ENCODE measurements at places on chromosomes 1 and 21.

DNA sequence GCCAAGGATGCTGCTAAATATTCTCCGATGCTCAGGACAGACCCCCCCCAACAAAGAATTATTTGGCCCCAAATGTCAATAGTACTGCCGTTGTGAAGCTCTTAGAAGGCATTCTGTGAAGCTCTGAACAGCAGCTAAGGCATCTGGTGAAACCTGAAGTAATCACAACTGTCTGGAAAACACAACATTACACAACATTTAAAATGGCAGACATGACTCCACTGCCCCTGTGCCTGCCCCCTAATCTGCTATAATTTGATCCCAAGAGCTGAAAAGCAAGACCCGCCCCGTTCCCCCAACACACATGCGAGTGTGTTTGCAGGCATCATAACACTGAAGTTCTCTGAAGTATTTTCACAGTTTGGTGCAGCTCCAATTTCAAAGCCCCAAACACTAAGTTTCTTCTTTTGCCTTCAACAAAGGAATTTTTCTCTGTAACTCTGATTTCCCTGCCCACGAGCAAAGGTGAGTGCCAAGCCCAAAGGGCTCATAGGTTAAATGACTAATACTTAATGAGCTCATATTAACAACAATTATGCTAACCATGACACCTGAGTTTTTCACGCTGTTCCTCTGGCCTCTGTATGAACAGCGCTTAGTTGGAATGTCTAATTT, 129.2 kb downstream of the CLIC6 start:
- no peak for DNase-seq

DNA sequence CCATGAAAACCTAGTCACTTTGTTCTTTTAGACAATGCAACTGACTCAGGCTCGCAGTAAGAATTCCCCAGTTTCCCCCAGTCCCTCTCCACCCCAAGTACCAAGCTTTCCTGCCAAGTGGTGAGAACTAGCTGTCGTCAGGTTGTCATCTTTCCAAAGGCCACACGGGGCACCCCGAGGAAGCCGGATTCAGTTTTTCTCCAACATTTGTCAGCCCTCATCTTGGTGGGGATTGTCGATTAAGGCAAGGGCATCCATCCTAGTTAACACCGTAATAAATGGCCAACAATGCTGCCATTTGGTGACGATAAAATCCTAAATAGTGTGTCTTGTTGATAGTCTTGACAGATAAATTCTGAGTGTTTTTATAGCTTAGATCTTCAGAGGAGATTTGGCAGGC, 55.9 kb upstream of the PROX1 start:
- no peak for DNase-seq

GRCh38 chr1:202038688-202039346, 28.4 kb downstream of the ELF3 start:
- DNase-seq: no peak

- DNase-seq: no peak
Observed at GRCh38 chr1:159653201-159653600, 61.2 kb downstream of the CRP start.

GRCh38 chr21:41428847-41429246, 2.8 kb downstream of the MX1 start:
- DNase-seq: no peak

- DNase-seq: no peak
Observed at GRCh38 chr21:37827913-37828312, 88.3 kb downstream of the KCNJ6 start.

DNA sequence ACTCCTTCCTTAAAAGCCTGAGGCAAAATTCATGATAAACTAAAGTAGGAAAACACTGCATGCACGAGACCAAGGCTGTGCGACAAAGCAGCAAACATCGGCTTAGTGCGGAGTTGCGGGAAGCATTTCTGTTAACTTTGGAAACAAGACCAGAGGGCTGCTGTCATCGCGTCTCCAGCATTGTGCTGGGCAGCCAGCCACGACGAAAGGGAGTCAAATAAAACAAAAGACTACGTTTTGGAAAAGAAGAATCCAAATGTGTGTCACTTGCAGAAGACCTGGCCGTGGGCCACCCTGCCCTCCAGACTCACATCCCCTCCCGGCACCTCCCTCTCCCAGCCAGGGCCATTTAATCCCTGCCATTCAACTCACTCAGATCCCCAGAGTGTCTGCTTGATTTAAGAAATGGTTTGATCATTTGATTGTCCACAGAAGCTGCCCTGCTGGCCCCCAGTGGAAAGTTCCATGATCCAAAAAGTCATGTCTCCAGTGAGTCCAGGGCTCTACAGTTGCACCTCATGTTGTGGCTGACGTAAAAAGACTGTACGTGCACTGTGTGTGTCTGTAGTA, 2.4 kb upstream of the KRTAP10-11 start:
- DNase-seq: no peak

- no peak for DNase-seq
Observed at GRCh38 chr1:19300211-19300610, 11.6 kb upstream of the AKR7A3 start.

- no peak for DNase-seq
Observed at GRCh38 chr1:197481101-197481500, 213.0 kb downstream of the CRB1 start.

- DNase-seq: peak; percentile 24
Observed at GRCh38 chr1:63817152-63817667, 43.4 kb downstream of the ROR1 start.

DNA sequence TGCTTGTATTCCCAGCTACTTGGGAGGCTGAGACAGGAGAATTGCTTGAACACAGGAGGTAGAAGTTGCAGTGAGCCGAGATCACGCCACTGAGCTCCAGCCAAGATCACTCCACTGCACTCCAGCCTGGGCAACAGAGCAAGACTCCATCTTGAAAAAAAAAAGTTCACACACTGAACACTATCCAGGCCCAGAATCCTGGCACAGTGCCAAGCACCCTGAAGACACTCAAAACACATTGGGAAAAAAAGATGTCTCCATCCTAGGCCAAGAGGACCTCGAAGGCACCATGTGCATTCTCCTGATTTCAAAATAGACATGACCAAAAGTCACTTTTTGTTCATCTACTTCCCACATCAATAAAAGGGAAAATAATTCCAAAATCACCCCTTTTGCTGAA, 38.7 kb downstream of the SLC9A1 start:
- DNase-seq: no peak

DNA sequence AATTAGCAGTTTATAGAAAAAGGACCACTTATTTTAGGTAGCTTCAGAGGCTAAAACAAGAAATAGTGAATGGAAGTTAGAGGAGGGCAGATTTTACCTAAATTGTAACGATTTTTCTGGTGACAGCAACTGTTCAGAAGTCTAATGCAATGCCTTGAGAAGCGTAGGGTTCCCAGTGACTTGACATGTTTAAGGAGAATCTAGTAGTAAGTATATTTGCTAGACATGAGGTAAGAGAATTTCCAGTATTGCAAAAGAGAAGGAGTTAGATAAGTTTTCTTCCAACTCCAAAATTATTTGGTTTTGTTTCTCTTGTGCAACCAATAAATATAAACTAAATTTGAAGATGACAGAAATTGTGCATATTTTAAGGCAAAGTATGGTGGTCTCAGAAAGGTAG, 140.0 kb downstream of the SMYD3 start:
- DNase-seq: no peak

- peak; percentile 3 for DNase-seq
Observed at GRCh38 chr1:36516372-36517010, 33.8 kb upstream of the CSF3R start.

- DNase-seq: no peak
Observed at GRCh38 chr1:235907897-235908240, 41.2 kb upstream of the LYST start.

GRCh38 chr1:88802950-88803349, 88.4 kb downstream of the GTF2B start:
- peak; percentile 26 for DNase-seq

GRCh38 chr1:177620636-177621190, 349.1 kb downstream of the SEC16B start:
- peak; percentile 14 for DNase-seq

DNA sequence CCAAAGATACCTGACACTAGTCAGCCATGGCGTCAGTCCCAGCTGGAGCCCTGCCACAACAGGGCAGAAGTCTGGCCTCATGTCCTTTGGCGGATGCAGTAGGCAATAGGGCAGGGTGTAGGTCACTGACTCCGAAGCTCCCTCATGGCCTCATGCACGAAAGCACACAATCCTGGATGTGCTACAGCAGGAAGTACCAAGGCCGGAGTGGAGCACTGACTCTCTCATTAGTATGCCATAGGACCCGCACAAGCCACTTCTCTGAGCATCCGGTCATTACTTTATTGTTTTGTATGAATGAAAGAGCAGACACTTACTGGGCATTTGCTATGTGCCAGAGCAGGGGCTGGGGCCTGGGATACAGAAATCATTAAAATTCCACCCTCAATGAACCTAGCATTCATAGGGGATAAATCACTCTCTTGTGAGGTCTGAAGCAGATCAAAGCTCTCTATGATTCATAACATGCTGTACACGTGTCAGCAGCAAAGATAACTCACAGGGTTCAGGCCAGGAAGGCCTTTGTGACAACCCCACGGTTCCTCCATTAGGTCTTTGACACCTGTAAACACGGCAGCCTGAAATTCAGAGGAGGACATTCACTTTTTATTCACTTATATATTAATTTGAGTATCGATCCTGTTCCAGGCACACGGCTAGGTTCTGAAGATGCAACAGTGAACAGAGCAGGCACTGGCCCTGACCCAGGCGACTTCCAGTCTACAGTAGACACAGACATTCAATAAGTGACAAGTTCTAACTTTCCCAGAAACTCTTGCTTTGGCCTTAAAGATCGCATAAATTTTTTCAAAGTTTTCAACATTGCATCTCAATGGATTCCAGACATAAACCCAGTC, 357.9 kb upstream of the USP24 start:
- DNase-seq: peak; percentile 47

DNA sequence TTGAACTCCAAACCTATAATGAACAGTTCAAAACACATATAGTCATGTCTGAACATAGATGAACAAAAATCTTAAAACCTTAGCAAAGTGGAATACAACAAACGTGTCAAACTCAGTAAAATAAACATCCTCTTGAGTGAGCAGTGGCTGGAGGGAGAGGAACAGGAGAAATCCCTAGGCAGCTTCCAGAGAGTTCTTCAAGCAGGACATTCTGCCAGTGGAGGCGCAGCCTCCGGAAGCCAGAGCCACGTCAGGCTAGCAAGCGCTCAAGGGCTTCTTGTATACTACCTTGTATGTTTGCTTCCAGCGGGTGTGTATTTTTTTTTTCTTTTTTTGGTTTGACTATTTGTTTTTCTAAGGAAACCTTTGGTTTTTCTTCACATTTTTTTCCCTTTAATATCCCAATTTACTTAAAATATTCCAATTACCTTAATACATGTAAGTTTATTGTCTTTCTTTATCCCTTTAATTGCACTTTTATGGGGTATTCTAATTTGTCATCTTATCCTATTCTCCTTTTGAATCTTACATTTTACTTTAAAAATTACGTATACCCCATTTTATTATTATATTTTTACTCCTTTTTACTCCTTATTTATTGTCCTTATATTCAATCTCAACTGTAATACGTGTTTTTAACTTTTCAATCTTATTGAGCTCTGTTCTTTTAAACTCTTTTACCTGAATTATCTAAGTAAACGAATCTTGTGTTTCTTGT, 42.0 kb downstream of the COLGALT2 start:
- DNase-seq: no peak

DNA sequence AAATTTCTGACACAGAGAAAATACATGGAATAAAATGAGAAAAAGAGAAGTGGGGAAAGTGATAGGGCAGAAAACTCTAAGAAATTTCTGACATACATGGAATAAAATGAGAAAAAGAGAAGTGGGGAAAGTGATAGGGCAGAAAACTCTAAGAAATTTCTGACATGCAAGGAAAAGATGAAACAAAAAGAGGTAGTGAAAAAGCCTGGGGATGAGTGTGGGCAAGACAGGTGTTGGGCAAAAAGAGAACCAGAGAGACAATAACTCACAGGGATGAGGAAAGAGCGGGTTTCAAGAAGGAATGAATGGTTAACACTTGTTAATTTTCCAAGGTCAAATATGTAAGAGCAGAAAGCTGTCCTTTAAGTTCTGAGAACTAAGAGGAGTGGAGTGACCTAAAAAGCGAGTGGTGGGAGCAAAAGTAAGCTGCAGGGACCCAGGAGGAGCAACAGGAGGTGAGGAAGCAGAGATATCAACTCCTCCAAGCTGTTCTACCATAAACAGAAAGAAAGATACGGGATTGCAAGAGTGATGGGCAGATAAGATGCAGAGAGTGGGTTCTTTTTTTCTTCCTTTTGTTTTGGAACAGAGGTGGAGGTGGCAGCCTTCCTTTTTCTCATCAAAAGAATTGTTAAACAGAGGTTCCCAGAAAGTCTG, 29.9 kb upstream of the EXO1 start:
- no peak for DNase-seq

- no peak for DNase-seq
Observed at GRCh38 chr1:151324390-151324930, 2.8 kb downstream of the PI4KB start.

DNA sequence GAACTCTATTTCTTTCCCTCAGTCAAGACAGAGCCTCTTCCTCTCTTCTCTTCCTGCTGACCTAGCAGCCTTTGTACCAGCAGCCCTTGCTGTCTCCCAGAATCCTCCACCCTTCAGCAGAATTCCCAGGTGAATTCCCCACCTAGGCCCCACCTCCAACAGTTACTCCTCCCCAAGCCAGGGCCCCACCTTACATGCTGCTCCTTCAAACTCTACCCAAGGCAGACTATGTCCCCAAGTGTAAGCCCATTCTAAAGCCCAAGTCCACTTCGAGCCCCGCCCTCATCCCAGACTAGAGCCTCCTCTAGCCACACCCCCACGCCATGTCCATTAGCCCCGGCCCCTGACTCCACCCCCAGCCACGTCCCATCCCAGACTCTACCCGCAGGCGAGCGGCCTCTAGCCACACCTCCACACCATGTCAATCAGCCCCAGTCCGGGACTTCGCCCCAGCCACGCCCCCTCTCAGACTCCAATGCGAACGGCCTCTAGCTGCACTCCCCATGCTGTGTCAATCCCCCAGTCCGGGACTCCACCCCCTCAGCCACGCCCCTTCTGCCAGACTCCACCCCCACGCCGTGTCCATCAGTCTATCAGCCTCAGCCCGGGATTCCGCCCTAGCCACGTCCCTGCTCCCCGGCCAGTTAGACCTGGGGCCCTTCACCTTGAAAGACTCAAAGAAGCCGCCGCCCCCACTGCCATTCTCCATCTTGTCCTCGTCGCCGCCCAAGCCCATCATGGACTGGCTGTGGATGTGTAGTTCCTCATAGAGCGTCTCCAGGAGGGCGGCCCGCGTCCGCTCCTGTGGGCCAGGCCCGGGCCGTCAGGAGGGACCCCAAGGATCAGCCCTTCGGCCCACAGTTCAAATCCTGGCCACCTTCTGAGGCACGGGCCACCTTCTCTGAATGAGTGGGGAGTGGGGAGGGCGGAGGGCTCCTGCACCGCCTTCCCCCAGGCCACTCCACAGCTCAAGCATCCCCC, 61.3 kb downstream of the RAP1GAP start:
- peak; percentile 27 for DNase-seq

DNA sequence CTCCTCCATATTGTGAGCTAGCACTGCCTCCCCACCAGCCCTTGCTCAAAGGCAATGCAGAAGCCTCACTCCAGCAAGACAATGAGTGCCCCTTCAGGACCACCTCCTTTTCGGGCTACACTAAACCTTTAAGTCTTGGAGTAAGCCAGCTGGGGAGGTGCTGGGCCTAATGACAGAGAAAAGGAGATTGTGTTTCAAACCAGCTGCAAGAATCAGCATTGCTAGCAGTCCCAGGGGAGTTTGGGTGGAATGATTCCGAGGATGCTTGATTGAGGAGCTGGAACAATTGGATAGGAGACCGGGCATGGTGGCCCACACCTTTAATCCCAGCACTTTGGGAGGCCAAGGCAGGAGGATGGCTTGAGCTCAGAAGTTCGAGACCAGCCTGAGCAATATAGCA, 54.1 kb upstream of the GPR37L1 start:
- no peak for DNase-seq
